ENCODE measurements at places on chromosomes 2 and 18.

DNA sequence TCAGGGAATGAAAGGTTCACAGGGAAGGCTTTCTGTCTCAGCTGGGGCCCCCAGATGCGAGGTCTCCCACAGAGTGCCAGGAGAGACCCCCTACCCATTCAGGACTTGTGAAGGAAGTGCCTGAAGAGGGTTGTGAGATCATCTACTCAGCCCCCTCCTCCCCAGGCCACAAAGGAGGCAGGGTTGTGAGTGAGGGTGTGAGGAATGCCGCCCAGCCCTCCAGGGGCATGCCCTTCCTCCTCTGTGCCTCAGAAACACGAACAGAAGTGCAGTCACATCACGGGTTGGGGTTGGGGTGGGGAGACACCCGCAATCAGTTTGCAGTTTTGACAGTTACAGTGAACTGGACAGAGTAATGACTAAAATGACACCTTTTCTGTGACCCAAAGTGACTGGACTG, 5.0 kb downstream of the MAL start:
- no peak for DNase-seq

DNA sequence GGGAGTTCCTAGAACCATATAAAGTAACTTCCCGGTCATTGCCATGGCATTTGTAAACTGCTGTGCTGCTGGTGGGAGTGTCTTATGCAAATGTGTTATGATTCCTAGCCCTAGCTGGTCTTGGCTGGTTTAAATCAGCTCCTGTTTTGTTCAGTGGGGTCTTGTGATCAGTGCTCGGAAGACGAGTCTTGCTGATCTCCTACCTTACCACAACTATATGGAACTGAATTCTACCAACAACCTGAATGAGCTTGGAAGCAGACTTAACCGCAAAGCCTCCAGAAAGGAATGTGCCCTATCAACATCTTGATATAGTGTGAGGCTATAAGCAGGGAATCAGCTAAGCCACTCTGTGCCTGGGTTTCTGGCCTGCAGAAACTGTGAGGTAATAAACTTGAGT, 33.5 kb downstream of the POLE4 start:
- peak; percentile 73 for DNase-seq

- DNase-seq = peak; percentile 33
These were observed 33.9 kb downstream of the MTA3 start for GRCh38 chr2:42602218-42602875.

DNA sequence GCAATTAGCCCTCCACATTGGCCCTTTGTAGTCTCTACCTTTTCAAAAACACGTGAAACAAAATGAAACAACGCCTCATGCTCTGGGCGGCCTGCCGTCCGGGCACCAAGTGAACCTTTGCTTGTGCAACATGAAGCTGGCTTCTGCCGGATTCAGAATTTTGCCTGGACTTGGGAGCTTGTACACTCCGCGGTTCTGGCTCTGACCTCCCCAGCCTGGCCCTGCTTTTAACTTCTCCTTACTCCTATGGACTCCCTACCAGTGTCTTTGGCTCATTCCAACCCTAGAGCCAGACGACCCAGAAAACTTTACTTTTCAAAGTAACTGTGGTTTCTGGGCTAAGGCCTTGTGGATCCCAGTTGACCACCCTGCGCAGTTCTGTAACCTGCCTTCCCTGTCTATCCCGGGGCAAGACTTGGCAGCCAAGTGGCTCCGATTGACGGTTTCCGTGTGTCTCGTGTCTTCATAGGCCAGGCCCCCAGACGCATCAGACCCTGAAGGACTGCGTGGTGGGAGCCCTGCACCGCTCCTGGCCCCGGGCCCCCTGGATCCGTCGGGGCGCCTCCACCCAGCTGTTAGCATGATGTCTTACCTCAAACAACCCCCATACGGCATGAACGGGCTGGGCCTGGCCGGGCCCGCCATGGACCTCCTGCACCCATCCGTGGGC, 1.9 kb downstream of the OTX1 start:
- DNase-seq = peak; percentile 10

All from iris pigment epithelial cell (primary cell).